CD4-positive, alpha-beta memory T cell (primary cell): ENCODE measurements at places on chromosomes 6 and 20.

GRCh38 chr6:1800845-1801244 is 191.1 kb downstream of the FOXC1 start:
- DNase-seq, result no peak

- DNase-seq, result peak; percentile 4
Measured at GRCh38 chr6:151481786-151482185, 12.0 kb upstream of the CCDC170 start.

GRCh38 chr6:4849226-4850022 is 73.2 kb downstream of the CDYL start:
- no peak for DNase-seq

GRCh38 chr6:72530152-72530551 is 91.7 kb upstream of the KCNQ5 start:
- no peak for DNase-seq

GRCh38 chr20:8073024-8073832 is 53.7 kb upstream of the TMX4 start:
- peak; percentile 41 for DNase-seq

DNA sequence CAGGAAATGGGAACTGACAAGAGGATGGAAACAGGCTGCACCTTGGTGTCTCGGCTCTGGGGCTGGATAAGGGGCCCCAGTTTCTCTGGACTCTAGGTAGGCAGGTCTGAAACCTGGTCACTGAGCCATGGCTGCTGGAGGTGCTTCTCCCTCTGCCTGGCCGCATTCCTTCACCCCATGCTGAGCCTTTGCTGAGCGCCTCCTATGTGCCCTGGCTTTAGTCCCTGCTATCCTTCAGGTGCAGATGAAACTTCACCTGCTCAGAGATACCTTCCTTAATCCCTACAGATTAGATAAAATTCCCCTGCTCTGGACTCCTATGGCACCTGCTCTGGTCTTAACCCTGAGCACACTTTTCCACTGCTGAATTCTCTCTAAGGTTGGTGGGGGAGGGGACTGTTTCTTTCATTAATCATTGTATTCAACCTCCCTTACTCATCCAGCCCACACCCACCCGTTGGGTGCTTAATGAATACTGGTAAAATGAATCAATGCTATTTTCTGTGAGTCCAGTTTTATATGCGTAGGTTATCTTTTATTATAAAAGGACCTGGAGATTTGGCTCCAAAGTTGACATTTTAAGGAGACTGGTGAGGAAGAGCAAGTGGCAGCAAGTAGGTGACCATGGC is 19.3 kb downstream of the MYLK4 start:
- DNase-seq, result no peak

DNA sequence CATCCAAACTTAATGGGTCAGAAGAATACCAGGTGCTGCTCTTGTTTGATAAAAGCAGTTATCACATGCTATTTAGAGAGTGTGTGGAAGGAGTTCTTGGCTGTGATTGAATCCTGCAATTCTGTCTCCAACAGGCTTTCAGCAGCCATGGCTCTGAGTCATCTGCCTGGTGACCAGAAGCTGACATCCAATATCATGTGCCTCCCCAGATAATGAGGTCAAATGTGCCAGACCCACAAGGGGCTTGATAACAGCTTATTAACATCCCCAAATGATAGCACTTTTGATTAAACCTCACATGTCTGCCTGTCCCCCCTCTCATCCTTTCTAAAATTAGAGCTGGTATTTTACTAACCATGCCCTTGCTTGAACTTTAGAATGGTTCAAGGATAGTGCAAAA is 175.7 kb upstream of the PLN start:
- DNase-seq, result no peak

DNA sequence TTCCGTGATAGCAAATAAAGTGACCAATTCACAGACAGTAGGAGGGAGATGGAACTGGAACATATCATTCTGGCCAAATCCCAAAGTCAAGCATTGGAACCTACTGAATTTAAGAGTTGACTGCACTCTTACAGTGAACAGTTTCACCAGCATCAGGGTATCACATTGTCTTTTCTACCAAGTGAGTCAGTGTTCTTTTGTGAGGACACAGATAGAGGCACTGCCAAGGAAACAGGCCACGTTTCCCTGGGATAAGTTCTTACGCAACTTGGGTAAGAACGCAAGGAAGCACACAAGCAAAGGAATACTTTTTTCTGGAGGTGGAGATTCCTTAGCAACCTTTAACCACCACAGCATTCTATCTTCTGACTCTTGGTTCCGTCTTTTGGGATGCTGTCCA is 28.6 kb upstream of the ENPP5 start:
- DNase-seq, result no peak

GRCh38 chr20:31837896-31838397 is 7.5 kb downstream of the FOXS1 start:
- DNase-seq, result no peak

- no peak for DNase-seq
Measured at GRCh38 chr6:168299541-168300511, 19.8 kb downstream of the DACT2 start.
